NCI-H187 (cell line): ENCODE measurements at places on chromosomes 7 and 10.

GRCh38 chr10:64773357-64773756 lies 1252.2 kb downstream of the REEP3 start:
- DNase-seq: no peak

- DNase-seq: no peak
Measured at GRCh38 chr7:53744403-53744760, 708.9 kb downstream of the POM121L12 start.

- DNase-seq: no peak
Measured at GRCh38 chr7:149074116-149074885, 16.2 kb downstream of the ZNF786 start.

- no peak for DNase-seq
Measured at GRCh38 chr7:34835901-34836600, 178.0 kb downstream of the NPSR1 start.

- DNase-seq: no peak
Measured at GRCh38 chr10:86472061-86472460, 49.5 kb downstream of the WAPL start.
